ENCODE measurements at places on chromosomes 11 and 22. TPM values are rescaled to one million over a fixed set of nuclear protein-coding genes. Genes with fewer than 3 reads are reported as not detected.

Gene NPTXR
- 4.9 TPM for total RNA-seq

Gene HBB
- 22.2 TPM for total RNA-seq

Gene BMAL1
- total RNA-seq: 81.8 TPM

Gene ARFGAP3
- total RNA-seq: 50.8 TPM

Gene SYT9
- total RNA-seq: not detected

Gene CD151
- 389 TPM for total RNA-seq

Gene GTSE1
- 1.1 TPM for total RNA-seq

Gene OR52H1
- not detected for total RNA-seq

Gene SCGB1C1
- total RNA-seq: not detected

Gene ALDH3B2
- total RNA-seq: not detected

Gene SLC37A2
- 17.0 TPM for total RNA-seq

Gene SAA1
- total RNA-seq: 714 TPM

Gene KRTAP5-11
- total RNA-seq: not detected

Gene MRGPRX4
- not detected for total RNA-seq

Gene CTNND1
- 134 TPM for total RNA-seq

Gene APOA5
- total RNA-seq: not detected

Gene SLC7A4
- 1.0 TPM for total RNA-seq

Gene OR2AT4
- not detected for total RNA-seq

Gene FIBIN
- total RNA-seq: 101 TPM

Gene DENND6B
- 2.1 TPM for total RNA-seq

Measured in subcutaneous adipose tissue (tissue), 4 donors.